ENCODE measurements at places on chromosomes 3 and 15.
A peak's percentile ranks its signal among the peaks of the same experiment; 100 is the strongest.

DNA sequence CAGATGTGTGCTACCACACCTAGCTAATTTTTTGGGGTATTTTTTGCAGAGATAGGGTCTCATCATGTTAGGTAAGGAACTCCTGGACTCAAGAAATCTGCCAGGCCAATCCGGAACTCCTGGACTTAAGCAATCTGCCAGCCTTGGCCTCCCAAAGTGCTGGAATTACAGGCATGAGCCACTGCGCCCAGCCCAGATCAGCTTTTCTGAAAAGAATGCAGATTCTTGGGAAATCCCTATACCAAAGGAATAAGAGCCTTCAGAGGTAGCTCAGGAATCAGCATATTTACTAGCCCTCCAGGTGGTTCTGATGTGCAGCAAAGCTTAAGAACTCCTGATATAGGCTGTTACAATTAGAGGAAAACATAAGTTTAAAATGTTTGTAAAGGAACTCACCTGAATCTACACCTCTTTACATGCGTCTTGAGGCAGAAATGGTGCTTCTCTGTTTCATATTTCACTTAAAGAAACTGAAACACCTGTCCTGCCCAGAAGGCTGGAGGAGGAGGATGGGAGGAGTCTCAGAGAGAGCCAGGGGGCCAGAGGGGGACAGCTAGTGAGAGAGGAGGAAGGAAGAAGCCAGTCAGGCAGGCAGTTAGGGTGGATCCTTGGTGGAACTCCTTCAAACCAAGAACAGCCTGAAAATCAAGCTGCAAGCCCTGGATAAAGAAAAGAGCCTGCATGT lies at the start of gene XCR1:
Gene XCR1, minus strand, starts transcription at position 463 of the 685 bp plus-strand sequence. CDS start 5,536 bp downstream, outside the sequence.
- DNase-seq = no peak

- DNase-seq = no peak
These were observed 934.0 kb downstream of the VGLL3 start for GRCh38 chr3:86056962-86057361.

GRCh38 chr3:82163907-82164520 lies 402.6 kb upstream of the GBE1 start:
- no peak for DNase-seq

DNA sequence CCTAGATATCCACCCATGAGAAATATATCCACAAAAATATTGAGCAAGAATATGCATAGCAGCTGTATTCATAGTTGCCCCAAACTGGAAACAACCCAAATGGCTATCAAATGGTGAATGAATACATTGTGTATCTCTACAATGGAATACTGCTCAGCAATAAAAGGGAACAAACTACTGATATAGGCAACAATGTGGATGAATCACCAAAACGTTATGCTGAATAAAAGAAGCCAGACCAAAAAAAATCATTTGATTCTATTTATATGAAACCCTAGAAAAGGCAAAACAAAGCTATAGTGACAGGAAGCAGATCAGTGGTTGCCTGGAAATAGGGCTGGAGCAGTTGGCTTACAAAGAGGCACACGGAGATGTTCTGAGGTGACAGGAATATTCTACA lies 15.5 kb upstream of the CMTM7 start:
- DNase-seq = no peak

- no peak for DNase-seq
These were observed 138.2 kb downstream of the TPRA1 start for GRCh38 chr3:127452321-127452821.

DNA sequence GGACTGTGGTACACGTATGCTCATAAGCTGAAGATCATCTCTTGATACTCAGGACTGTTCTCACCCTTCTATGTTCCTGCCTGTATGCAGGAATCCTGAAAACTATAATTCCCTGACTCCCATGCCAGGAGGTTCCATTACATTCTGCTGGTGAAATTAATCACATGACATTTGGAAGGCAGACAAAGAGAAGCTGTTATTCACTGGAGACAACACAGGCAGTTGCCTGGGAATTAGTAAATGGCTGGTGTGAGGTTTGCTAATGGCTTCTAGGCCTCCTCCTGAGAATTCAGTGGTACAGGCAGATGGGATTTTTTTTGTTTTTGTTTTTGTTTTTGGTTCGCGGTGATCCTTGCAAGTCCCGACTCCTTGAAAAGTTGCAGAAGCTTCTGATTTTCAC lies 91.4 kb downstream of the CTNNB1 start:
- DNase-seq = no peak

DNA sequence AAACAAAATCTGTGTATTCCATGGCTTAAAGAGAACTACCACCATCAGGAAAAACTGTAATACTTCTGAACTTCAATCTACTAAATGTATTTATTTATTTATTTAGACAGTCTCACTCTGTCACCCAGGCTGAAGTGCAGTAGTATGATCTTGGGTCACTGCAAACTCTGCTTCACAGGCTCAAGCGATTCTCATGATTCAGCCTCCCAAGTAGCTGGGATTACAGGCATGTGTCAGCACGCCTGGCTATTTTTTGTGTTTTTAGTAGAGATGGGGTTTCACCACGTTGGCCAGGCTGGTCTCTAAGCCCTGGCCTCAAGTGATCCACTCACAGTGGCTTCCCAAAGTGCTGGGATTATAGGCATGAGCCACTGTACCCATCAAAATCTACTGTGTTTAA lies 202.3 kb upstream of the POU1F1 start:
- DNase-seq = no peak

GRCh38 chr3:138114988-138115971 lies at the start of gene DZIP1L:
Gene DZIP1L, minus strand, starts transcription at chr3:138115608. Its CDS starts 11,637 bp downstream, at chr3:138103971.
- peak; percentile 43 for DNase-seq

DNA sequence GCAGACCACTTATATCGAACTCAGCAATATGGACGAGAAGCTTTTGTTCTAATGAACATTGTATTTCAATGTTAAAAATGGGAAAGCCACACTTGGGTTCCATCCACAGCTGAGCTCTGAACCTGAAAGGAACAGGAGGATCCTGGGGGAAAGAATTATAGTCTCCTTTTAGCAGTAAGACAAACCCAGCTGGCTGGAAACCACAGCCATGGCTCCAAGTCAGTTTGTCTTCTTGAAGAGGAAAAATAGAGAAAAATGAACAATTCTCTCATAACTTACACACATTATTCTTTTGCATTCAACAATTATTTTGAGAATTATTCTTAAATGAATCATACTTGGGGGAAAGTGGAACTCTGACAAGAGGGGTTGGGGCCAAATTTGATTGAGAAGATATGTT lies 149.2 kb upstream of the VEPH1 start:
- DNase-seq = no peak

- DNase-seq = no peak
These were observed 60.8 kb upstream of the SKIL start for GRCh38 chr3:170296703-170297102.

- DNase-seq = no peak
These were observed 4.5 kb downstream of the NDUFB5 start for GRCh38 chr3:179608931-179609720.

DNA sequence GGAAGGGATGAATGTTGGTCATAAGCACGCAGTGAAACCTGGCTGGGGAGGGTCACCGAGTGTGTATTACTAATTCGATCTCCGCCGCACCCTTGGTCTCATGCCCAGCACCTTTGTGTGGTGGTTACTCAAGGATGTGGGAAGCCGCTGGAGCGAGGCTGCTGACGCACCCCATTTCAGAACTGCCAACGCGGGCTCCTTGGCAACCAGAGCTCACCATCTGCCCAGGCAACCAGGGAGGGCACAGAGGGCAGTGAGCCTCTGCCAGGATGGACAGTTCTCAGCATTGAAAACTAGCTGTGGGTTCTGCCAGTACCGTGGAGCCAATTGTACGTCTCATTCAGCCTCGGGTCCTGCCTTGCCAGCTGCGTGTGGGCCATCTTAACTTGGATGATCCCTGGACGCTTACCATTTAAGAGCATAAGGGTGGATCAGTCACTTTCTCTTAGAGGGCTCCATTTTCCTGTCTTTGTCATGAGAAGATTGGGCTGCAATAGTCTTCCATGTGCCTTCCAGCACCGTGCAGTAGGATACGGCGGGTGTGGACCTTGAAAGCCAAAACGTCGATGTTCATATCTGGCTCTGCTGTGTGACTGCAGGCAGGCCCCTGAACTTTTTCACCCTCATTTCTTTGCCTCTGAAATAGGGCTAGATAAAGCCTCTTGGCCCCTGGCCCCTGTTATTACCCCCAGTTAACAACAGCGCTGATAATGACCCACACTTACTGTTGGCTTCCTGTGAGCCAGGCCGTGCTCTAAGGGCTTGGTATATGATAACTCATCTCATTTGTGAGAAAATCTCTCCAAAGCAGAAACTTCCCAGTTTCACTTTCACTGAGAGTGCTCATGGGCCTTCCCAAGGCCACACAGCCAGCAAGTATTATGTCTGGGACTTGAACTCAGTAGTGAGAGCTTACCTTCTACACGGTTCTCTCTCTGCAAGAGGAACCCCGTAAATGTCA lies 238.8 kb downstream of the OPA1 start:
- peak; percentile 49 for DNase-seq

GRCh38 chr15:91891788-91892345 lies 38.4 kb downstream of the SLCO3A1 start:
- DNase-seq = no peak

DNA sequence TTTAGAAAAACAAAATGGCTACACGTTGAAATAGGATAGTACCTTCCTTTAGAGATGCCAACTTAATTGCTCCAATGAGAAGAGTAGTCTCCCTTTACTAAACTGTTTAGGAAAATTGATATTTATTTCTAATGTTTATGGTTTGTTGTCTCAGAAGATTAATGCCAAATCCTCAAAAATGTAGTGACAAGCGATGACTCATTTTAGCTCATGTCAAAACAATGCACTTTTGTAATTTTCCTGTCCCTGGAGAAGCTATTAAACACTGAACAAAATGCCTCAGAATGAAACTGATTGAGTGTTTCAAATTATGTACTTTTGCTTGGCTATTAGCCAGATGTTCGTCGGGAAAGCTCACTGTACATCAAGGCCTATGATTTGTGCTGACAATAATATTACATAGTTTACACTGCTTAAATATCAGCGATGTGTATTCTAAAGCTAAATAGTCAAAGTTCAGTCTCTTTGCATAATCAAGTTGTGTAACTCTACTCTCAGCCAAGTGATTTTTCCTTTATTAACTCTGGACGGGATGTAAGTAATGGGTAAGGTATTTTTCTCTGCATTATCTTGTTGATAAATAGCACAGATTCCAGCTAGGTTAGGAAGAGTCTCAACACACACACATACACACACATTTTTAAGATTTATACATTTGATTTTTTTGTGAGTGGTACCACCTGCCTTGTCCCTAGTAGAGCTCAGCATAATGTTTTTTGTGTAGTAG lies 83.7 kb downstream of the CMSS1 start:
- DNase-seq = no peak

GRCh38 chr3:124529826-124530571 lies 200.3 kb upstream of the UMPS start:
- DNase-seq = peak; percentile 16

- peak; percentile 33 for DNase-seq
These were observed 110.3 kb upstream of the KLF13 start for GRCh38 chr15:31216215-31216911.

- no peak for DNase-seq
These were observed 138.3 kb upstream of the PTPRG start for GRCh38 chr3:61422945-61423673.

GRCh38 chr3:13588993-13589392 lies 40.1 kb downstream of the FBLN2 start:
- DNase-seq = no peak

DNA sequence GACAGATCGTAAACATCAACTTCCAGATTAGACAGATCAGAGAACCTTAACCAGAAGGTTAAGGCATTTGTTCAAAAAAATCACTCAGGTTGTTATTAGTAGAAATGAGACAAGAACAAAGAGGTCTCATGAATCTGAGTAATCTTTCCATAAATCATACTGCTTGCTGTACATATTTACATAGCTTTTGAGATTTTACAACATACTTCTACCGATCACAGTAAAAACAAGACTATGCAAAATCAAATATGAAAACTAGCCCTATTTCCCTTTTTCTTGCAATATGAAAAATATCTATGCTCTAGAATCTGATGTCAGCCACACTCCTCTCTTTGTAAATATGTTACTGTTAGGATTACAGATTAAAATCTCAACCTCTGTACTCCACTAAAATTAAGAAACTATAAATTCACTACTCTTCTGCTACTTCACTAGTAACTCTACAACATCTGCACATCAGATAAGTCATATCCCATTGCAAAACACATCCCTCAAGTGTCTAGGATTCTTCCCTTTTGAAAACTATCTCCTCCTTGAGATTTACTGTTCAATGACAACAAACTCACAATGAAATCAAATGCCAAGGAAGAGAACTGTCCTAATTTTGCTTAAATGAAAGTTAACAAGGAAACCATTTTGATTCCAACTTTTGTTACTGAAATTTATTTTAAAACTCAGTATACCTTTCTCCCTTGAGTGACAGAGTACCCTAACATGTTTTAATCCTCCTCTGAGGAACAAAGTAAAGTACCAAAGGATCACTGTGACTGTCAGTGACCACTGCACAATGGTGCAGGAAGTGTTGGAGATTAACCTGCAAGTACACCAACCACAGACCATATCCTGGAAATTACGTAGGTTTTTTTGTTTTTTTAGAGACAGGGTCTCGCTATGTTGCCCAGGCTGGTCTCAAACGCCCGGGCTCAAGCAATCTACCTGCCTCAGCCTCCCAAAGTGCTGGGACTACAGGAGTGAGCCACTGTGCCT lies 12.8 kb downstream of the DCUN1D1 start:
- DNase-seq = no peak

- DNase-seq = no peak
These were observed 69.2 kb upstream of the GOLGA8B start for GRCh38 chr15:34652726-34653033.

DNA sequence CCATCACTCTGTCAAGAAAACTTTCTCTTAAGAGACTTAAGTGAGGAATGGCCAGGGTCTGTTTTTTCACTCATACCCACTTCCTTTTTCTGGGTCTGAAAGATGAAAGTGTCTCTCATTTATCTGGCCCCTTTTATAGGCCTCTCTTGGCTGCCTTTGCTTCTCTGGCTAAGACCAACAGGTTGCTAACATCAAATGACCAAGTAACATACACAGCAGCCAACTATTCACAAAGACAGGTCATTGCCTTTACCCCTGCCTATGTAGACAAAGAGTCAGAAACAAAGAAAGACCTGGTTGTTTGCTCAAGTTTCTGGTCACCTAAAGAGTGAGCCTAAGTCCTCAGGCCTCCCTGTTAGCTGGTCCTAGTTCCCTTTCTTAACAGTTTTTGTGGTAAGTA lies 24.0 kb upstream of the CSTA start:
- no peak for DNase-seq

DNA sequence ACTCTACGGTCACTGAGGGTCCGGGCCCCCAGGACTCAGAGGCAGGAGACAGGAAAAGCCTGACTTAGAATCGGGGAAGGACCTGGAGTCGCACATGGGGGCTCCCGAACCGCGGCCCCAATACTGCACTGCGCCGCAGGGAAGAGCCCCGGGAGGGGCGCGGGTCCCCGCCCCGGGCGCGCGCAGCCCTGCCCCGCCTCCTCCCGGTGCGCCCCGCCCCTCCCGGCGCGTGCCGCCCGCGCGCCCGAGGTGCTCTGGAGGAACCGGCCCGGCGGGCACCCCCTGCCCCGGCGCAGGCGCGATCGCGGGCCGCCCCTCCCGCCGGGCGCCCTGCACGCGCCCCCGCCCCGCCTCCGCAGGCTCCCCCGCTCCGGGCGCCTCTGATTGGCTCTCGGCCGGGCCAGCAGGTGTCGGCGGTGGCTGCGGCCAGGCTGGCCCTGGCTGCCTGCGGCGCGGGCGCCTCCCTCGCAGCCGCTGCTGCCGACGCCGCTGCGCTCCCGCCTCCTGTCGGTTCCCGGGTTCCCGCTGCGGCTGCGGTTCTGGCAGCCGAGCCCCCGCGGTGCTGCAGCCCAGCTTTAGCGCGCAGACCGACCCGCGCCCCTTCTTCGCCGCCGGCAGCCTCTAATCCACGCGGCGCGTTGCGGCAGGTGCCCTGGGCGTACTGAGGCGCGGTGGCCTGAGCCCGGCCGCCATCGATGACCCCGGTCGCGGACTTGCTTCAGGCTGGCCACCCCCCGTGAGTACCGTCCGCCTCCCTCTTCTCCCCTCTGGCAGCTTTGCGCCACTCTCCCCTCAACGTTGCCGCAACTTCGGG lies at the start of gene MYRIP:
Gene MYRIP, plus strand, starts transcription at position 429 of the 814 bp plus-strand sequence. CDS start 91,208 bp downstream, outside the sequence.
- no peak for DNase-seq
